ENCODE measurements at places on chromosomes 4 and X. TPM values are rescaled to one million over a fixed set of nuclear protein-coding genes. Genes with fewer than 3 reads are reported as not detected.
A peak's percentile ranks its signal among the peaks of the same experiment; 100 is the strongest.

The SOX3 gene
- total RNA-seq = not detected

The FAAH2 gene
- total RNA-seq = 0.29 TPM

The REELD1 gene
- 0.29 TPM for total RNA-seq

The GAGE12D gene
- total RNA-seq = not detected

The CFAP97 gene
- total RNA-seq = 45.1 TPM

The GAGE2A gene
- not detected for total RNA-seq

The USP27X gene
- total RNA-seq = 1.9 TPM

The FOXR2 gene
- total RNA-seq = not detected

The NFKB1 gene
- 55.5 TPM for total RNA-seq

The GDPD2 gene
- total RNA-seq = not detected

The PNCK gene
- 1.4 TPM for total RNA-seq

The SCML1 gene
- total RNA-seq = 15.4 TPM

The C4orf36 gene
- total RNA-seq = 1.2 TPM

DNA sequence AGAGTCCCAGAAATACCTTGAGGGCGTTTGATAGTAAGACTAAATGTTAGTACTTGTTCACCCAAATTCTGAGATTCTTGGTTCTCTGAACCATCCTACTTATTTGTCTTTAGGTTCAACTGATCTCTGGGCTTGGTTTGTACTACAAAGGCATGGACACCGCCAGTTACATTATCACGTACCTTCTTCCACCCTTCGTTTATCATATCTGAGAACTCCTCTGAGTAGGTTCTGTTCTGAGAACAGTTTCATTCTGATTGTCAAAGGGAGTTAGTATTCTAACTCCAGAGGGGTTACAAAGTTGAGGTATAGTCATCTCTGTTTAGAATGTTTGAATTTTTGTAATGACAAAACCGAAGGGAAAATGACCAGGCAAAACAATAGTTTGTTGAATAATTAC is 19.3 kb downstream of the ZFX start:
- no peak for DNase-seq

DNA sequence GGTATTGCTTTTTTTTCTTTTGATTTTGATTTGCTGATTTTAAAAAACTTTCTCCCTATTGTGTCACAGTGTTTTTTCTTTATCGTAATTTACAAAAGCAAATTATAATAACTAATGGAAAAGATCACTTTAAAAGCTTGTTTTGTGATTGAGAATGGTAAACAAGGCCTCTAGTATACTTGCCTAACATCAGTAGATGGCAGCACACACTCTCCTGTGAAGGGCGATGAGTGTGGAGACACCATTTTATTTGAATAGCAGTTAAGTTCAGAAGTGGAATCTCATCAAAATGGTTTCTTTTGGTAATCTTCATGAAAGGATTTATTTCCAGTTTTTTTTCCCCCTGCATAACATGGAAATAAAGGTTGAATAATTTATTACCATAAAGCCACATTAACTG is 72.3 kb downstream of the PAK3 start:
- no peak for DNase-seq

GRCh38 chr4:44447563-44448504 is 775 bp downstream of the KCTD8 start:
- DNase-seq = no peak

- DNase-seq = no peak
Observed at GRCh38 chr4:173450281-173450680, 51.4 kb upstream of the SCRG1 start.

- no peak for DNase-seq
Observed at GRCh38 chr4:138945401-138945800, 70.2 kb upstream of the NOCT start.

GRCh38 chrX:40646489-40647306 is 663 bp downstream of the CXorf38 start:
- DNase-seq = no peak

- no peak for DNase-seq
Observed at GRCh38 chr4:8878421-8878820, 6.8 kb upstream of the HMX1 start.

DNA sequence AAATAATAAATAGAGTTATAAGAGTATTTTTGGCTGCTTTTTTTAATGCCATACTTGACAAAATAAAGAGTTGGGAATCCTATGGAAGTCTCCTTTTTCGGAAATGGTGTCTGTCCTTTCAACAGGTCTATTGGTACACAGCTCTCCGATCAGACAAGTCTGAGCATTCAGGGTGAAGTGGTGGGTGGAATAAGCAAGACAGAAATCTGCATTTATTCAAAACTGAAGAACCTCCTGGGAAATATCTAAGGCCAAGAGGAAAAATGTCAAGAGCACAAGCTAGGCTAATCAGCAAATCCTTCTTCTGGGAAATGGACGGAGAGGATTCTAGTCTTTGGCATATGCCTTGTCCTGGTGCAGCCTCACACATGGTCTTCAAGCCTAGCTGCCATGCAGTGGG is 309.0 kb downstream of the CENPC start:
- DNase-seq = no peak

- DNase-seq = no peak
Observed at GRCh38 chr4:144208074-144208473, 67.6 kb upstream of the GYPA start.

DNA sequence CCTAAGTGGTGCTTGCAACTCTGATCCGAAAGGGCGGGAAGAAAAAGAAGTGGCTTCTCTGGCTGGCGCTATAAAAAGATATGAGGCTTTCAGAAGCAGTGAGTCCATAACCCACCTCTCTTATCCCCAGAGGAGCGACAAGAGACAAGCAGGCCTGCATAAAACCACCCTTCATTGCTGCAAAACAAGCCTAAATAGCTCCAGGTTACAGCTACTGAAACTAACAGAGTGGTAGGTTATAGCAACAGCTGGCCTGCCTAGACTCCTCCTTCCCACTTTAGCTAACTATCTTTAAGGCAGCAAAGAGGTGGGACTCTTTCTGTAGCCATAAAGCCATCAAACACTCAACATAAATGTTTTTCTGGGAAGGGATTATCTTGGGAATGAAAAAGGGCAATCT is 245.0 kb upstream of the GPR101 start:
- DNase-seq = no peak

DNA sequence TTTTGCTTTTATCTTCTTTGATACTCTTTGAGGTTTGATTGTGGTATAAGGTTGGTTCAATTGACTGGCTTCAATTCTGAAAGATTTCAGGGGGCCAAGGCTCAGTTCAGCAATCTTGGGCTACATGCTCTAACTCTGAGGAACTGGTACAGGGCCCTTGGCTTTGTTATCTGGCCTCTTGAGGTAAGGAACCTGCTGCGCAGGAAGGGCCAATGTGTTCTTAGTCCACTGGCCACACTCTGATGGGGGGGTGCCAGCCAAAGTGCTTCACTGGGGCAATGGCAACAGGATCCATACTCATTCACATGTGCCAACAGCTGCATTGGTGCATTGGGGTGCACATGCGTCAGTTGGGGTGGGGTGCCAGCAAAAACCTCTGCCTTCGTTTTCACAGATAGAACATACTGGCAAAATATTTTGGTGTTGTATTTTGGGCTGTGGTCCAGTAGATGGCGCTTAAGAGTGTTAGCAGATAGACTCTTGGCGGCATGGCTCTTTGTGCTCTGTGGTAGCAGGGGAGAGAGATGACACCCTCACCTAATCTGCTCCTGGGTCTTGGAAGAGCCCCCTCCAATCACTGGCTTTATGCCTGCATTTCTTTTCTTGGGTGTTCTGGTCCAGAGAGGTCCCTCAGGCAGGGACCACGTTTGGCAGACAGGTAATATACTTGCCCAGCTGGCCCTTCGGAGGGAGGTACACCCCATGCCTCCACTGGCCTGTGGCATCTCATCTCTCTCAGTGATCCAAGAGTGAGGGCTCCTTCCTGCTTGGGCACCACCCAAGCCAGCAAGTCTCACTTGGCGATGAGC is 42.9 kb downstream of the NDST3 start:
- DNase-seq = no peak

- no peak for DNase-seq
Observed at GRCh38 chr4:114161809-114162208, 182.4 kb upstream of the ARSJ start.

DNA sequence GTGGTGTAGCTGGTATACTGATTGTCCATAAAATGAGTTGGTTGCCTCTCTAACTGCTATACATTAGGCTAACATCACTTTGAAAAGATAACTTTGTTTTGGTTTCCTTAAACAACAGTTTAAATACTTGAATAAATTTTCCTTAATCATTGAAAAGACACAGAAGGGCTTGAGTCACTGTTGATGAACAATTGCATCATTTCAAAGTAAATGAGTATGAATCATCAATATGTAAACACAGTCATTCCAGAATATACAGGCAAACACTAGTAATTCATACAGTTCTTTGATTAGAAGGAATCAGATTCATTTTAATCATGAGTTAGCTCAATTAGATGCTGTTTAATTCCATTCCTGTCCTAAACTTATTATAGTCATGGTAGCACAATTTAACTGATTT is 160.6 kb downstream of the AFF2 start:
- no peak for DNase-seq

DNA sequence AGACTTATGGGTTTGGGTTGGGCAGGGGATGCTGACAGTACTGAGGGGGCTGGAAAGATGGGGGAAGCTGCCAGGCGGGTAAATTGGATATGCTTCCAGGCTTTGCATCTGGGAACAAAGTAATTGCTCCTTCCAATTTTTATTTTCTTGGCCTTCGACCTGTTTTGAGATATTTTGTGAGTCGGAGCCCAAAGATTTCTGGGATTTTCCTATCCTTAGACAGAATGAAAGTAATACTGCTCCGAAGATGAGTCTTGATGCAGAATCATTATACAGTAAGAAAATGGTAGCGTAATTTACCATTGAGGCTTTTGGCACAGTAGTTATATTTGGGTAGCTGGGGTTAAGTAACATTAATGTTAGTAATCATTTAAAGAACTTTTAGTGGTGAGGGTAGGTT is 1.4 kb downstream of the SMARCA5 start:
- DNase-seq = no peak

DNA sequence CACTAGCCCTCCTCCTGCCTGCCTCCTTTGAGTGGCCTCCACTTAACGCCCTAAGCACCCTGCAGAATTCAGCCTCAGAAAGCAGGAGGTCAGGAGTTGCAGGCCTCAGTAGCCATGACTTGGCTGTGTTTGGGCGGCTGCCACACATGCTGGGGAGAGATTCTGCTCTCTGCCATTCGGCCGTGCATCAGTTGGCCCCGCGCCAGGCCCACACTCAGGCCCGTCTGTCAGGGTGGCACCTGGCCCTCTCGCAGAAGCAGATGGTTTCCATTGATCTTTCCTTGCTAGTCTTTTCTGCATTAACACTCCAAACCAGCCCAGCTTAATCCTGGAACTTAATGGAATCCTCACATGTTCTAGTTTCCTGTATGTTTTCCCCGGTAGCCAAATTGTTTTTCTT is 30.7 kb upstream of the ATP6AP2 start:
- DNase-seq = peak; percentile 87

DNA sequence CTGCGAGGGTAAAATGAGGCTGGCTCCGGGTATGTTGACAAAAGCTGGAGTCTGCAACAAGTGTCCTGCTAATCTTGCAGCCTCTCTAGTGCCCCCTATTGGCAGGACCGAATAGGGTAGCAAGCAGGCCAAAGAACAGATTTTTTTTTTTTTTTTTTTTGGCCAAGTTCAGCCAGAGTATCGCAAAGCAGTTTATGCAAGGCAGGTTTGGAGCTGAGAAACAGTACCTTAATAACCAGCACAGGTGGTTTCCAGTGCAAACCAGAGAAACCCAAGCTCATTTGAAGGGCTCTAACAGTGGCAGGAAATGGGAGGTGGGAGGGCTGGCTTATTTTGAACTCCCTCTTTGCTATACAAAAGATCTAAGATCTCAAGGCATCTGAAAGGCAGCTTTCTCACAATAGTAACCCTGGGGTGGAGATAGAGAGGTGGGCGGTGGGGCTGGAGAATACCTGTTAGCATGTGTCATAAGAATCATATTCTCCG is 38.2 kb upstream of the OCIAD2 start:
- DNase-seq = no peak

- no peak for DNase-seq
Observed at GRCh38 chrX:15016051-15016450, 142.8 kb downstream of the MOSPD2 start.

GRCh38 chrX:20352504-20352903 is 85.8 kb upstream of the RPS6KA3 start:
- no peak for DNase-seq

DNA sequence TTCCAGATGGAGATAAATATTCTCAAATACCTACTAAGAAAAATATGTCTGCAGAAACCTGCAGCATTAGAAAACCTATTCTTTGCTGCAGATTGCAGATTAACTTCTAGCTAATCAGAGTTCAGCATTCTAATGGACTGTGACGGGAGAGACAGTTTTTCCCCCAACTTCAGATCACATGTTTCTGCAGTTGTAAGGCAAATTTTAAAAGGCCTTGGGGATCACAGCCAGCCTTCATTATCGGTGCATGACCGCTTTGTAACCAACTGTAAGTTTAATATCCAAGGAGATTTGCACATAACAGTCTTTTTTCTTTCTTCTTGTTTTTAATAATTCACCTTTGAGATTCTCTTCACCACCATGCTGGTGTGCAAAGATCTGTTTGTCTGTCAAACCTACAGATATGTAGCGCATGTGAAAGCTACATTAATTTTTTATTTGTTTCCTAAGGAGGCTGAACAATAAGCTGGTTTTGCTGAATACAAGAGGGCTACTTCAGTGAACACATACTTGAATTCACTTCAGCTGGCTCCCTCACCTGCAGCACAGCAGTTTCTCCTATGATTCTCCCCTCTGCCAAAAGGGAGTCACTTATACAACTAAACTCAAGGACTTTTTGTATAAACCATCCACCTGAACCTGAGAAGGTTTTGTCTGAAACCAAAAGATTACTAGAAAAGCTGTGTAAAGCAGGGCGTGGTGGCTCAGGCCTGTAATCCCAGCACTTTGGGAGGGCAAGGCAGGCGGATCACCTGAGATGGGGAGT is 488.5 kb downstream of the RPA4 start:
- DNase-seq = no peak

GRCh38 chr4:36322921-36323354 is 41.5 kb downstream of the DTHD1 start:
- no peak for DNase-seq

DNA sequence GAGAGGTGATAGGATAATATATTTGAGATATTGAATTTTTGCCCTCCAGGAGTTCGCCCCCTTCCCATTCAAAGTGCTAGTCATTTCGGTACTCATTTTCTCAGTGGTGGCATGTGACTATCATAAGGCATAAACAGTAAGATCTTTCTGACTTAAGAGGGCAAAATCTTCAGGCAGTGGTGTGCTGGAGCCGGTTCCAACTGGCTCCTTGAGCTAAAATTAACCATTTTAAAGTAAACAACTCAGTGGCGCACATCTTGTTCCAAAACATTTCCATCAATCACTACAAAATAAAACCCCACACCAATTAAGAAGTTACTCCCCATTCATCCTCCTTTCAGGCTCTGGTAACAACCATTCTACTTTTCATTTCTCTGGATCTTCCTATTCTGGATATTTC is 43.3 kb downstream of the LUZP4 start:
- no peak for DNase-seq

DNA sequence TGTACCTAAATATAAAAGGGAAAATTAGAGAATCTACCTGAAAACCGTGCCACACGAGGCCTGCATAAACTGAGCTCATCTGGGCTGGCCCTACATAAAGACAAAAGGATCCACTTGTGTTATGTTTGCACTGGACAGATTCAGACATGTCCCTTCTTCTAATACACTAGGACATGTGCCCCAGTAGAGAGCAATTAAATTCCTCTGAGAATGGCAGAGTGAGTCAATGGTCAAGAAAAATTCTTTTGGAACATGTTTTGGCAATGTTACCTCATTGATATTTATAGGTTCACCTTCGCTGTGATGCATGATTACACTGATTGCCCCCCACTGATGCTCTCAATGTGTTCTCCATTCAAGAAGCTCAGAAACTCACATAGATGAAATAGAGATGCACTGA is 95.2 kb downstream of the MANBA start:
- DNase-seq = no peak

- DNase-seq = no peak
Observed at GRCh38 chr4:143424276-143424675, 87.6 kb downstream of the GAB1 start.

Data from mesenteric fat pad (tissue), 1 donor.